ENCODE measurements at places on chromosomes 1 and 21.

DNA sequence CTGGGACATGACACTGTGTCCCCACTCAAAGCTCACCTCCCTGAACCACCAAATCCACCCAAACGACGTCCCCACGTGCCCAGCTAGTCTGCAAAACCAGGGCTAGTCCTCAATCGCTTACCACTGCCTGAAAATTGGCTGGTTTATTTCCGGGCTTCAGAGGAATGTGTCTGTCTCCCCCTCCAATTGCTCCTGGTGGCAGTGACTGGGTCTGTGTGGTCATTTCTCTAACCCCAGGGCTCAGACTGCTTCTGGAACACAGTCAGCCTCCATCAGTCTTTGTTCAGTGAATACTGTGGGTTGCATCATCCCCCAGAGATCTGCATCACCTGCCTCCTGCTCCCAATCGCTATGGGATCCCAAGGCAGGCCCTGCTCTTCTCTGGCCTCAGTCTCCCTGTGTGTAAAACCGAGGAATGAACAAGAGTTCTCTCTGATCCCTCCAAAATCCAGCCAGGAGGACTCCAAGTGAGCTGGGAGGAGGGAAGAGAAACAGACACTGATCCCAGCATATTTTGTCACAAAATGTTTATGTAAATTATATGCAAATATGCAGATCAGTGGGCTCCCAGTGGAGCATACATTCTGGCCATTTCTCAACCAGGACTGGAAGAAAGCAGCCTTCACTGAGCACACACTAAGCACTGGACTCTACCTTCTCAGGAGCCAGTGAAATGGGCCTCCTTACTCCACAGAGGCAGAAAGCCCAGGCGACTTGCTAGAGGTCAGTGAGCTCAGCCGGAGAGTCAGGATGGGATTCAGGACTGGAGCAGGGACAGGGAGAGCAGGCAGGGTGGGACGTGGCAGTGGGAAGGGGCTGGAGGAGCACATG lies 20.9 kb downstream of the SDC3 start:
- no peak for DNase-seq

- no peak for DNase-seq
These were observed 25.7 kb downstream of the WARS2 start for GRCh38 chr1:119114786-119115185.

DNA sequence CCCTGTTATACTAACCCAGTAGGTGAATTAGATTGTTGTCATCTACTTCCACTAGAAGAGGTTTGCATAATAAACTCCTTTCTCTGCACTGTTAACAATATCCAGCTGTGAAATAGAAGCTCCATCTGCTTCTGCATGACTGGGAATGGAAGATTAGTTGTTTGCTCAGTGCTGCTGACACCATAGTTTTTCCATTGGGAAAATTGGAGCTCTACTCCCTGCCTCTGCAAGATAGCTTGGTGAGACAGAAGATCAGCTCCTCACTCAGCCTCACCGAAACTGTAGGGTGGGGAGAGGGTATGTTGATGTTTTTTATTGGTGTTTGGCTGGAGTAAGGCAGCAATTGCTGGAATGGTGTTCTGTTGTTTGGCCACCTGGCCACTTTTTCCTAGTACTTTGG lies 331.6 kb upstream of the ADAMTS5 start:
- no peak for DNase-seq

- no peak for DNase-seq
These were observed 60.1 kb downstream of the C4BPA start for GRCh38 chr1:207164086-207164485.

GRCh38 chr1:182301467-182302198 lies 90.0 kb downstream of the GLUL start:
- no peak for DNase-seq

DNA sequence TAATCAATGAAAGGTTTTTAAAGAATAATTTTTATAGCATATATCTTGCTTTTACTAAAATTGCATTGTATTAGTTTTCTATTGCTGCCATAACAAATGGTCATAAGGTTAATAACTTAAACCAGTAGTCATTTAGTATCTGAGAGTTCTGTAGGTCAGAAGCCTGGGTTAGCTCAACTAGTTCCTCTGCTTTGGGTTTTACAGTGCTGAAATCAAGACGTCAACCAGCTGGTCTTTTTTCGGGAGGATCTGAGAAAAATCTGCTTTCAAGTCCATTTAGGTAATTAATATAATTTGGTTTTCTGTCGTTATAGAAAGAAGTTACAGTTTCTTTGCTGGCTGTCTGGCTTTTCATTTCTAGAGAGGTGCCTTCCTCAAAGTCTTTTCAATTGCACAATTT lies 577.7 kb downstream of the MRPL39 start:
- no peak for DNase-seq

DNA sequence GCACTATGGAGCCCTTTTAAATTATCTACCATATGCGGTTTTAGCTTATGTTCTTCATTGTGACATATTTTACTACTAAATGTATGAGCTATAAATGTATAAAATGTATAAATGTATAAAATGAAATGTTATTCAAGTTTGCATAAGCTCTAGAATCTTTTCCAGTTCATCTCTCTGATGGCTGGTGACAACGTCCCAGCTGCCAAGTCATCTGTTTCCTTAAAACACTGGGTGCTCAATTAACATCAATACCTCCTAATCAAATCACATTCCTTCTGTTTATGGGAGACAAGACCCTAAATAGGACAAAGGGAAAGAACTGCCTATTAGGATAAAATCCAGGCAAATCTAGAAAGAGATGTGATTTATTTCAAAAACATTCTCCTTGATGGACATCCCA lies 22.9 kb downstream of the DSTYK start:
- no peak for DNase-seq

- no peak for DNase-seq
These were observed 43.7 kb upstream of the LRRC7 start for GRCh38 chr1:69524015-69524414.

- DNase-seq = no peak
These were observed at the start of gene GLIS1 for GRCh38 chr1:53739109-53739681. Gene GLIS1, minus strand, starts transcription at chr1:53739164. Its CDS starts 1,100 bp downstream, at chr1:53738064.

Data from activated naive CD4-positive, alpha-beta T cell (primary cell).